ENCODE measurements at places on chromosomes 13 and 19.

DNA sequence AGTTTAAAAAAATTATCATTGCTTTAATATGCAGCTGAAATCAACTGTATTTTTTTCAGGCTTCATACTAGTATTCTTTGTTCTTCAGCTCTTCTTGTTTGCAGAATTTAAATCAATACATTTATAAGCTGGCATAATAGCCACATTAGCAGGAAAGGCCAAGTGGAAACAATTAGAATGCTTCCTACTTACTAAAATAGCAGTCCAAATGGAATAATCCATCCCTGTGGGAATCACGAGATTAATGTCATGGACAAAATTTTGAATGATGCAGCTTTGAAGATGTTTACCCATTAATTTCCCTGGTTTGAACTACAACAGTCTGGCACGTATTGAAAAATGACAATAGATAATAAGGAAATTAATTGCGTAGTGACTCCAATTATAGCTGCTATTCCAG is 2650.8 kb downstream of the PCDH9 start:
- DNase-seq, result no peak

DNA sequence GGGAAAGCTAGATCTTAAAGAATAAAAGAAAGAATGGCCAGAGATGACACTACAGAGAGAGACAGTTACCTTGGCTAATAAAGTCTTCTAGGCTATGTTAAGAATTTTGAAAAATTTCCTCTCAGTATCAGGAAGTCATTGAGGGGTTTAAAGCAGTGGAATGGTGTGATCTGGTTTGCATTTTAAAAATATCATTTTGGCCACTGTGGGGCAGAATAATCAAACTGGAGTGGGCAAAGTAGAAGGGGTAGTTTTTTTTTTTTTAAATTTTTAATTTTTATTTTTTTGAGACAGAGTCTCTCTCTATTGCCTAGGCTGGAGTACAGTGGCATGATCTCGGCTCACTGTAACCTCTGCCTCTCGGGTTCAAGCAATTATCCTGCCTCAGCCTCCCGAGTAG is 4.4 kb upstream of the CNMD start:
- DNase-seq, result no peak

GRCh38 chr13:99859178-99860177 is 112.1 kb downstream of the ZIC5 start:
- DNase-seq, result no peak

DNA sequence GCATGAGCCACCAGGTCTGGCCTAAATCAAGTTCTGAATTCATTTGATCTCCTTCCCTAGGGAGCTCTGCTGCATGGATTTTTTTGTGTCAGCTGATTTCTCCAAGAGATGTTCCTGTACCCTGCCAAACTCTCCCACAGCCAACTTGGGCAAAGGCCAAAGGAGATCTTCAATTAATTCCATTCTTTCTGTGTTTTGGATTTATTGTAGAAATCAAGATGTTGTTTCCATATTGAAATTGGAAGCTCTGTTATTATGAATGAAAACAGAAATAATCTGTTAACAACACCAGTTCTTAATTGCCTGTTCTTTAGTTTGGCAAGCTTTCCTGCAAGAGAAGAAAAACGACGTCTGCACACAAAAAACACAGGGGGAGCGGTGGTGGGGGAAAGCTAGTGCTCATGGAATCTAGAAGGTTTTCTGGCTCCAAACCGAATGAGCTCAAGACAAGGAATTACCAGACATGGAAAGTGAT is 86.5 kb upstream of the ABCC4 start:
- DNase-seq, result no peak

DNA sequence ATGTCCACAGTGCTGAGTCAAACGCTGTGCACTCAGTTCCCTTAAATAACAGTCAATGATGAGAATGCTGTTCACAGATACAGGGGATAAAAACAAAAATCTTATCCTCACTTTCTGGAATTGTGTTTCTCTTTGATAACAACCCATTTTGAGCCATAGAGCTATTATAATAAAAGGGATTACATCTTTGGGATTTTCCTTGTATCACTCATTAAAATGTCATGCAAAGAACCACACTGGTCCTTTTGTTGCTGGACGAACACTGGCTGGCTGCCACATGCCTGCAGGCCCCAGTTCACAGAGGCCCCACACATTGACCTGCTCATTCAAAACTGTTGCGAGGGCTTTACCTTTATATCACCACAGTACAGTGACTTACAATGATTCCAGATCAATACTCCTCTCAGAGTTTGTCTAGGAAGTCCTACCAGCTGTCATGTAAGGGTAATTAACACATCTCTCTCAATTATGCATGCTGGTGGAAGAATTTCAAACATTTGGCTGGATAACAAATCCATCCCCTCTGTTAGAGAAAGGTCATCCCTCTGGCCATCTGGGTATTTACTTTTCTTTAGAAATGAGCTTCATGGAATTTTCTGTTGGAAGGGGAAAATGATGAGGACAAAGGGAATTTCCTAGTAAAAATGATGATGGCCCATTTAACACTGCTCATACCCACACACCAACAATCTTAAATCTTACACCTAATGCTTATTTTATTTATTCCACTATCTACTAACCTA is 85.9 kb downstream of the MBNL2 start:
- no peak for DNase-seq

DNA sequence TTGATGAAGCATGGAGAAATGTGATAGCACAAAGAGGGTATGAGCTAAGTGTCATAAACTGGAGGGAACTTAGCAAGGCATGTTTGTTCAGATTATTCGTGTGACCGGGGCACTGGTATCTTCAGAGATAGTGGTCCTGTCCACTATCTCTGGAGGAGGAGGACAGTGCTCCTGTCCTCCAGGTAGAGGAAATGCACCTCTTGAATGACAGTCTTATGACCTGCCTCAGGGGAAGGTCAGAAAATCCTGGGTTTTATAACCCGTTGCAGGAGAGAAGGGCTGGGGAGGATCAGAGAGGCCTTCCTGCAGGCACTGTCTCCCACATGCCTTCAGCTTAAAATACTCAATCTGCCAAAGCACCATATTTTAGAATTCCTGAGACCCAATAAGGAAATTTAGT is 213.5 kb upstream of the UBL3 start:
- DNase-seq, result no peak

GRCh38 chr19:29497686-29498436 is 27.9 kb upstream of the VSTM2B start:
- DNase-seq, result no peak

GRCh38 chr13:46377554-46377953 is 9.5 kb downstream of the RUBCNL start:
- no peak for DNase-seq

DNA sequence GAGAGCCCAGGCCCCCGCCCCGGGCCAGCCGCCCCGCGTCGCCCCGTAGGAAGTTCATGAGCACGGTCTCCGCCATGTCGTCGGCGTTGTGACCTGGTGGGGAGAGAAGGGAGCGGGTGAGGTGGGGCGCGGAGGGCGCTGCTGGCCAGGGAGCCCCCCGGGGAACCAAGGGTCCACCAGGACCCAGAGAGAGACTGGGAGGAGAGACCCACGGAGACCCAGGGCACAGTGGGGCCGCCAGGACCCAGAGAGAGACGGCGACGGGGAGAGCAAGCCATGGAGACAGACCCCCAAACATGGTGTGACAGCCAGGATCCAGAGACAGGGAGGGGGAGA is 9.2 kb downstream of the CTU1 start:
- no peak for DNase-seq

DNA sequence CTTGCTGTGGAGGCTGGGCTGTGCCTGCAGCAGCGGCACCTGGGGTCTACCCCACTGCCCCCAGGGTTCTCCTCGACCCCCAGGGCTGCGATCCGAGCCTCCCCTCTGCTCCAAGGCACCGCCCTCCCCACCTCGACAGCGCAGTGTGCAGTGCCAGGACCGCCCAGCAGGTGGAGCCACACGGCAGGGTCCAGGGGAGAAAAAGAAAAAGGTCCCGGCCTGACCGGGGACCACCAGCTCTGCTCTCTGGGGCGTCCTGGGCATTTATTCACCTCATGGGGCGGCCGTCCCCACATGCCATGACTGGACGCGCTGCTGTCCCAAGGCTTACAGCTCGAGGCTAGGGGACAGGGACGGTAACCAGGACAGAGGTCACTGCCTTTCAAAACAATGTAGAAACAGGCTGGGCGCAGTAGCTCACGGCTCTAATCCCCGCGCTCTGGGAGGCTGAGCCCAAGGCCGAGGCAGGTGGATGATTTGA is 10.6 kb downstream of the REXO1 start:
- no peak for DNase-seq

DNA sequence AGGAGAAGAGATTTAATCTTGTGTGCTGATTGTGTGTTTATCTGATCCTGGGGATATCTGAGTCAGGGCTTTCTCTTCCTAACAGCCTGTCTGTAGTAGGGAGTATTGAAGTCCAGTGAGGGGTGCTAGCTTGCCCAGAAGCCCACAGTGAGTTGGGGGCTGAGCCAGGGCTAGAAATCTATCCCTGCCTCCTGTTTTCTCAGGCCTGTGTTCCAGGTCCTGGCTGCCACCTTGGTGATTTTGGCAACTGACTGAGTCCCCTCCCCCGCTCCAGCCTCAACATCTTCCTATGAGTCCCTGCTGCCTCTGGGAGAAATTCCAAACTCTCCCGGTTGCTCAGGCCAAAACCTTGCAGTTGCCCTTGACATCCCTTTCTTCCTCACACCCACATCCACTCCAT is 7.7 kb upstream of the NOVA2 start:
- no peak for DNase-seq

DNA sequence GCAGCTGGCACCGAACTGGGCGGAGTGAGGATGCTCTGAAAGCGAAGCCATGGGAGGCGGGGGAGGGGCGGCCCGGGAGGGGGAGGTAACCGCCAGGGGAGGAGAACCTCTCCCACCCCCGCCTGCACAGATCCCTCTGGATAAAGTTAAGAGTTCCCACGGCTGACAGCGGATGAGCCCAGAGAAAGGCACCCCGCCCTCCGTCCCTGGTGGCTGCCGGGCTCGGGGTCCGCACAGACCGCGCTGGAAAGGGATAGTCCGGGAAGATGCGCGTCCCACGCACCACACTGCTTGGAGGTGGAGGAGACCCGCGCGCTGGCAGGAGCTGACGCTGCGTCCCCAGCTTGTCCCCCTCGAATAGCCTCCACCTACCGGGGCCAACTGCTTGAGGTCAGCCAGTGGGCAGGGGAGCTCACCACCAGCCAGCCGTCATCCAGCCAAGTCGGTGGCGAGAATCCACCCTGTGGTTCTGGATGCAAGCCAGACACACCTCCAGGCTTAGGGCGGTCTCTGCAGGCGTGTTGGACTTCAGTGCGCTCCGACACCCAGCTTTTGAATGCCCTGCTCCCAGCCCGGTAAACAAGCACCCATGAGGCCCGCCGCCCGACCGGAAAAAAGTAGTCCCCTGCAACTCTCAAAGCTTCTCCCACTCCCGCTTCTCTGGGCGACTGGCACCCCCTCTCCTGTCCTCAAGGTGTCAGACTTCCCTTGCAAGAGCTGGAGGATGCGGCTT is at the start of gene TRPC4:
TRPC4 (minus strand) TSS at position 17 of the 733 bp plus-strand sequence. CDS start 86,439 bp downstream, outside the sequence.
- DNase-seq, result no peak

DNA sequence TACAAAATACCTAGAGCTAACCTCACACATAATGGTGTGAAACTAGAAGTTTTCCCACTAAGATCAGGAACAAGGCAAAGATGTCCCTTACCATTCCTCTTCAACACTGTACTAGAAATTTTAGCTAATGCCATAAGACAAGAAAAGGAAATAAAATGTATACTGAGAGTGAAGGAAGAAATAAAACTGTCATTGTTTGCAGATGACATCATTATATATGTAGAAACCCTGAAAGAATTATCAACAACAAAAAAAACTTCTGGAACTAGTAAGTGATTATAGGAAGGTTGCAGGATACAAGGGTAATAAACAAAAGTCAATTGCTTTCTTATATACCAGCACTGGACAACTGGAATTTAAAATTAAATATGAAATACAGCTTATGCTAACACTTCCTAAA is 93.7 kb downstream of the TNFSF11 start:
- DNase-seq, result no peak

- no peak for DNase-seq
These were observed 449.3 kb downstream of the PCDH17 start for GRCh38 chr13:58080806-58081205.

DNA sequence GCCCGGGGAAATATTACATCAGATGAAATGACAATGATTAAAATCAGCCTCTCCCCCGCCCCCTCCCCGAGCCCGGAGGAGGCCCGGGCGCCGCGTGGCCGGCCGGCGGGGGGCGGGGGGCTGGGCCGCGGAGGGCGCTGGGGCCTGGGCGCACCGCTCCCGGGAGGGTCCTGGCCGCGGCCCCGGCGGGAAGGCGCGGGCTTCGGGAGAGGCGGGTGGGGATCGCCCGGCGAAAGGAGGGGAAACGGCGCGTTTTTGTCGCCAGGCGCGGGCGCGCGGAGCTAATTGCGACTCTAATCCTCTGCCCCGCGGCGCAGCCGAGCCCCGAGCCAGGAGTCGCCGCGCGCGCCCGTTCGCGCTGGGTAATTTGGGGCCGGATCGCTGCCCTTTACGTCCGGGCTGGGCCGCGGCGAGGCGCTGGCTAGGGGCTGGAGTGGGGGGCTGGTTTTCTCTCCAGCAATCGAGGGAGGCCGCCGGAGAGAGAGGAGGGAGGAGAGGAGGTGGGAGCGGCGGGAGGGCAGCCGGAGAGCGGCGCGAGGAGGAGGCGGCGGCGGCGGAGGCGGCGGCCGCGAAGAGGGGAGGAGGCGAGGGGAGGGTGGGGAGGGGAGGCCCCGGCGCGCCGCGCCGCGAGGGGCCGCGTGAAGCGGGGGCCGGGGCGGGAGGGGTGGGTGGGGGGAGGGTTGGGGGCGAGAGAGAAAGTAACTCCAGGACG is at the start of gene KCTD15:
KCTD15 (plus strand) TSS at position 707 of the 712 bp plus-strand sequence. CDS start 3,585 bp downstream, outside the sequence.
- no peak for DNase-seq

GRCh38 chr19:38079926-38080380 is 144.1 kb downstream of the DPF1 start:
- DNase-seq, result peak; percentile 40

GRCh38 chr13:79528356-79528755 is 47.4 kb downstream of the NDFIP2 start:
- DNase-seq, result no peak

- no peak for DNase-seq
These were observed 861.9 kb downstream of the GPC5 start for GRCh38 chr13:92260363-92260762.

GRCh38 chr13:33119856-33120543 is 103.8 kb downstream of the KL start:
- peak; percentile 31 for DNase-seq

DNA sequence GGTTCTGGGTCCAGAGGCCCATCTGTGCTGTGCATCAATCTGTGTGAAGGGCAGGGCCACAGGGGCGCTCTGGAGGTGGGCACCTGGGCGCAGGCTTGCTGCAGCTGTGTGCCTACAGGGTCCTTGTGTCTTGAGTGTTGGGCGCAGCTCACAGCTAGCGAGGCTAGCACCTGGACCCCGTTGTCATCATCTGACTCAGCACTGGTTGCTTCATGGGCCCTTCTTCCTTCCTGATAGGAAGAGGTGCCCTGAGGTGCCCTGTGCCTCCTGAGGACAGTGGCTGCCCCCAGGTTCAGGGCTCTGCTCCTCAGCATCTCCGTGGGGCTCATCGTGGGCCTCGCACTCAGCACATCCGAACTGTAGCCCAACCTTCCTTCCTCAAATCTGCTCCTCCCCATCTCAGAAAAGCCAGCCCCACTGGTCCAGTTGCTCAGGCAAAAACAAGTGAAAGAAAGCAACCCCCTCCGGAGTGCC is 54.8 kb downstream of the GATAD2A start:
- DNase-seq, result no peak

- DNase-seq, result no peak
These were observed 4.0 kb downstream of the MRPL54 start for GRCh38 chr19:3766520-3766919.
